Activated CD4-positive, alpha-beta T cell treated with anti-CD3 and anti-CD28 coated beads, Interleukin-2, amount 10 ng/mL, durations not matched to agents 24 days and 14 days (primary cell): ENCODE measurements at places on chromosomes 11 and 22.

GRCh38 chr11:68402355-68403031, 58.1 kb upstream of the PPP6R3 start:
- DNase-seq = no peak

GRCh38 chr22:38696606-38697424, 3.9 kb downstream of the JOSD1 start:
- peak; percentile 79 for DNase-seq

DNA sequence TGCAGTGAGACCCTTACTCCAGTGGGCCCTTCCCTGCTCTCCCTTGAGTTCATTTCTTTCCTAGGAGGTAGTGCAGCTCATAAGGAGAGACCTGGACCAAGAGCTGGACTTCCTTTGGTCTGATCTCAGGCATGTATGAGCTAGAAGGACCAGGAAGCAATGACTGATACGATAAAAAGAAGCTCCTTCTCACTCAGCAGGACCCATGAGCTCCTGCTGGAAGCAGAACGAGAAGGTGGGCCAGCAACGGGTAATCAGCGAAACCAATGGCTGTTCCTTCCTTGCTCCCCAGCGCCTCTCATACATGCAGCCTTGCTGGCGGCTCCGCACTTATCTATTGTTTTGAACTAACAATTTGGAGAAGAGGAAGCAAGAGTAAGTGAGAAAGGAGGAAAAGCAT, 56.8 kb downstream of the RPUSD4 start:
- DNase-seq = no peak

- no peak for DNase-seq
Observed at GRCh38 chr11:71496421-71496820, 30.6 kb upstream of the KRTAP5-7 start.

- no peak for DNase-seq
Observed at GRCh38 chr22:30869667-30870395, 98.7 kb downstream of the MORC2 start.

- no peak for DNase-seq
Observed at GRCh38 chr11:18245396-18245795, 3.1 kb downstream of the SAA2 start.

DNA sequence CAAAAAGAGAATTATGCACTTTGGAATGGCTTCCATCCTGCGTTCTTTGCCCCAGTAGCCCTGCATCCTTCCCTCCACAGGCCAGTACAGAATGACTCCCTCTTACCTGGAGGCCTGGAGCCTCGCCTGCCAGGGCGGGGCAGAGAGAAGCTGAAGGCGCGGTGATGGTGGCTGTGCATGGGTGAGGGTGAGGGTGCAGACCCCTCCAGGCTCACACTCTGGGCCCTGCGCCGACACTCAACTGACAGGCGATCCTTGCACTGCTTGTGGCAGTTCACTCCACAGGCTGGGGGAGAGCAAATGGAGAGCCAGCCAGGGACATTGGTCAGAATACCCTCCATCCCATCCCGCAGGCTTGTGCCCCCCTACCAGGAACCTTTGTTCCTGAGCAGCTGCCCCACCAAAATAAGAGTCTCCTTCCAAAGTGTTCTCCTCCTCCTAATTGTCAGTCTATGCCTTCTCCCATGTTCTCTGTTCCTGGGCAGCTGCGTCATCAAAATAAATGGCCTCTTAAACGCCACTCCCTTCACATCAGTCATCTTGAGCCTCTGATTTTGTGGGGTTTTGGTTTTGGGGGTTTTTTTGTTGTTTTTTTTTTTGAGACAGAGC, 5.9 kb upstream of the NRXN2 start:
- DNase-seq = no peak

- no peak for DNase-seq
Observed at GRCh38 chr11:125926682-125927081, 19.2 kb upstream of the VSIG10L2 start.

DNA sequence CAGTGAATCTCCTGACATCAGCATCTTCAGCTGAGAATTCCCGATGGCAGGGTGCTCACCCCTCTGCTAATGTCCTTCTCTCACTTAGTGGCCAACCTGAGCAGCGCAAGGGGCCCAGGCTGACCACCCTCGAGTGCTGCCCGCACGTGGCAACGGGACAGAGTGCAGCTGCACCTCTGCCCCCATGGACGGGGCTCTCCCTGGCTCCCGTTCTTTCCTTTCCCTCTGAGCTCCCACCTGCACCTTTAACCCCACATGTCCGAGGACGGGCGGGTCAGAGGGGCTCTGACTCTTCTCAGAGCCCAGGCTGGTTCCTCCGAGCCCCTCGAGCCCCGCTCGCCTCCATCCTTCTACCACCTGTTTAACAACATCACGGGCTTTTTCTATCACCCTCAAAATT, 19.8 kb downstream of the MOB2 start:
- DNase-seq = no peak

DNA sequence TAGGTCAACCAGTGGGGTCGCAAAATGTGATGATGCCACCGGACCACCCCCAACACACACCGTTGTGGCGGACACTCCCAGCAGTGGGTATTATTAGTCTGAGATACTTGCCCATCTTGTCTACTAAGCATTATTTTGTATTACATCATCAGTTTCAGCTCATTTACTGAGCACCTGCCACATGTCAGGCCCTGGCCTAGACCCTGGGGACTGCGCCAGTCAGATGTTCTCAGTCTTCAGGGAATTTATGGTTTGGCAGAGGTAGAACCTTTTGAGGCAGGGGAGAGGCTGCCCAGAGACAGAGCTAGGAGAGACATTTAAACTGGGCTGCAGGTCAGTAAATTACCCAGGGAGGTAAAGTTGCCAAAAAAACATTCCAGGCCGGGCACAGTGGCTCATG, 43.1 kb upstream of the GCAT start:
- no peak for DNase-seq

DNA sequence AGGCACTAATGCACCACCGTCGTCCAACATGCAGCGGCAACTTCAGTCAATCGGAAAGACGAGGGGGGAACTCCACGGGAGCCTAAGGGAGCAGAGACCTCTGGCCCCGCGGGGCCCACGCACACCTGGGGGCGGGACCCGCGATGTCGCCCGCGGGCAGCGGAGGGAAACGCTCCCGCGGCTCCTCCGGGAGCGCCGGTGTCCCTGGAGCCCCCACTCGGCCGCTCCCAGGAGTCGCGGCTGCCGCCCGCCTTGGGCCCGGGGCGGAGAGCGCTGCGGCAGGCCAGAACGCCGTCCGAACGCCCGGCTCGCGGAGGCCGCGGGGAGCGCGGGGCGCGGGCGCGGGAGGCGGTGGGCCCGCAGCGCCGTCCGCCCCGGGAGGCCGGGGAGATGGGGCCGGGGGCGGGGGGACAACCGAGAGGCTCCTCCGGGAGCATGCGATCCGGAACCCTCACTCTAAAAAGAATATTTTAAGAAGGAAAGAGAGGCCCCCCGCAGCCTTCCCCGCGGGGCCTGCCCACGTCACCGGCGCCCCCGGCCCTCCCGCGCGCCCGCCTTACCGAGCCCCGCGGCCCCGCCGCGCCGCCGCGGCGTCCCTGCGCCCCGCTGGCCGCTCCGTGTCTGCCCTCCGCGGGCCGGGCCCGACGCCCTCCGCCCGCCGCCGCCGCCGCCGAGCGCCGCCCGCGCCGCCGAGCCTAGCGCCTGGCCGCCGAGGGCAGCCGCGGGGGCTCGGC, 86.6 kb upstream of the ARHGAP32 start:
- DNase-seq = peak; percentile 72

DNA sequence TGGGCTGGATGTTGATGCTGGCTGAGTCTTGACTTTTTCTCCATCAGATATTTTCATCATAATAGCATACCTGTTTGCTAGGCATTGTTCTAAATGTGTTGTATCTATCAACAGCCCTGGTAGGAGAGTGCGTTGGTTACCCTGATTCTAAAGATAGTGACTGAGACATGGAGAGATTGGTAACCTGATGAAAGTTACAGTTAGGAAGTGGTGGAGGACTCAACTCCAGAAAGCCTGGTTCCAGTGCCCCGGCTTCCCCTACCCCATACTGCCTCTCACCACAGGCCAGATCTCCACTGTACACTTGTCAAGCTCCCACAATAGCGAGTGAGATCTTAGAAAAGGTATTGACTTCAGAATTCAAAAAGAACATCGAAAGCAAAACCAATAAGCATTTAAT, 22.8 kb upstream of the RELT start:
- DNase-seq = no peak

DNA sequence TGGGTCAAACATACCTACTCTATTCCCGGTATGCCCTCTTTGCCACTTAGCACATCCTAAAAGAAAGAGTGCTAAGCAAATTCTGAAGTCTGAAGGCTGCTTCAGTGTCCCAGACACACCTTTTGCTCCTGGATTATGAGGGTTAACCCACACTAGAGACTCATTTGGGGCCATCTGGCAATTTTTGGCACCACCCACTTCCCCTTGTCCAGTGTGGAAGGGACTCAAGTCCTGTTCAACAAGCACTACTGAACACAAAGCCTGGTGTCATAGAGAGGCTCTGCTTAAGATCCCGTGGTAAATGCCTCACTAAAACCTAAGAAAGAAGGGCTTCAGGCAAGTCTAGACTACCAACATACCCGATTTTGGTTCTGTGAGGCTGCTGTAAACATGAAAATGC, 85.8 kb downstream of the SERGEF start:
- DNase-seq = no peak

- DNase-seq = no peak
Observed at GRCh38 chr11:75523189-75523588, 2.6 kb downstream of the GDPD5 start.

DNA sequence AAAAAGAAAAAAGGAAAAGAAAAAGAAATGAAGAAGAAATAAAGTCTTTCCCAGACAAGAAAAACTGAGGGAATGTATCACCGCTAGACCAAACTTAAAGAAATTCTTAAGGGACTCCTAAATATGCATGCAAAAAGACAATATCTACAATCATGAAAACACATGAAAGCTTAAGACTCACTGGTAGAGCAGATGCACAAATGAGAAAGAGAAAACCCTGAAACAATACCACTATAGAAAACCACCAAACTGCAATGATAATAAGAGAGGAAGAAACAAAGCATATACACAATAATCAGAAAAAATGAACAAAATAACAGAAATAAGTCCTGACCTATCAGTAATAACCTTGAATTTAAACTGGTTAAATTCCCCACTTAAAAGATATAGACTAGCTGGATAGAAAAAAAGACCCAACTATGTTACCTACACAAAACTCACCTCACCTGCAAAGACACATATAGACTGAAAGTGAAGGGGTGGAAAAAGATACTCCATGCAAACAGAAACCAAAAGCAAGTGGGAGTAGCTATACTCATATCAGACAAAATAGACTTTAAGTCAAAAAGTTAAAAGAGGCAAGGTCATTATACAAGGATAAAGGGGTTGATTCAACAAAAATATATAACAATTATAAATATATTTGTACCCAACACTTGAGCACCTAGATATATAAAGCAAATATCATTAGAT, 61.3 kb upstream of the NARS2 start:
- DNase-seq = no peak

DNA sequence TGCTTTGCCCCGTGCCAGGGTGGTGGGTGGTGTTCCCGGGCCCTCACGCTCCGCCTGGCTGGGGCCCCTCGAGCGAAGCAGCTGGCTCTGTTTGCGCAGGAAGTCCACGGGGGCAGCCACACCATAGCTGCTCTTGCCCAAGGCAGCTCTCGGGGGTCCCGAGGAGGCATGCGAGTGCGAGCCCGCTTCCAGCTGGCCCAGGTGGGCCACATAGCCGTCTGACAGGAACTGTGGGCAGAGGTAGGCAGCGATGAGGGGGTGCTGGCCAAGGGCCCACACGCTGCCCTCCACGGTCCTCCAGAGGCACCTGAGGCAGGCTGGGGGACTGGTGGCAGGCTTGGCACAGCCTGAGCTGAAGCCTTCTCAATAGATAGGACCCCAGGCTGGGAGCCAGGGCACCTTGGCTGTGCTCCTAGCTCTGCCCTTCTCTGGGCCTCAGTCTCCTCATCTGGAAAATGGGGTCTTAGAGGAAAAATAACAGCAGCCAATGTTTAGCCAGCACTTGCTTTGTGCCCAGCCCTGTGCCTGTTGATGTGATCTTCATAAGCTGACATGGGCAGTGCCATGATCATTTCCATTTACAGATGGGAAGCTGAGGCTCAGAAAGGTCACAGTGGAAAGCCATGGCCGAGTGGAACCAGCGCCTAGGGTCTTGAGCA, 9.4 kb downstream of the AIP start:
- DNase-seq = no peak

DNA sequence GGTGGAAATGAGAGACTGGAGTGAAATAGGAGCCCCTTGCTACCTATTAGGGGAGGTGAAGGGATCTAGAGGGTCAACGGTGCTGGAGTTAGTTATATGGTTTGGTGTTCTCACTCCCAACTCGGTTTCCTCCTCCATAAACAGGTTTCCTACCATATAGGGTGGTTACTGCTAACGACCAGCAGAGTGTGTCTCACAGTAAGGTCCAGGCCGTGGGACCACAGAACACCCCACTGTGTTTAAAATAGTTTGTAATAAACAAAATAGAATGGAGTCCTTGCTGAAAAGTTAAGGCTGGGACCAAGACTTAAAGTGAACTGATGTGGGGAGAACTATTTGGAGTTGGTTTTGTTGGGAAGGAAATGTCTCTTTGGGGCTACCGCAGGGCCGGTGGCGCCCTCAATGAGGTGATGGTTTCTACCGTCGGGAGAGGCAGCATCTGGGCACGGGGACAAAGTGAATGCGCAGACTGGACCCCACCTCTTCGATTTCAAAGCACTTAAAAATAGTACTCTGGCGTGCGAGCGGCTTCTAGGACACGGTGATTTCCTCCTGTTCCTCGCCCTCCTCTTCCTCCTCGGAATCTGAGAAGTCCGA, 4.5 kb downstream of the DBX1 start:
- DNase-seq = no peak

GRCh38 chr22:23467721-23468294, 112.3 kb downstream of the IGLL1 start:
- no peak for DNase-seq

DNA sequence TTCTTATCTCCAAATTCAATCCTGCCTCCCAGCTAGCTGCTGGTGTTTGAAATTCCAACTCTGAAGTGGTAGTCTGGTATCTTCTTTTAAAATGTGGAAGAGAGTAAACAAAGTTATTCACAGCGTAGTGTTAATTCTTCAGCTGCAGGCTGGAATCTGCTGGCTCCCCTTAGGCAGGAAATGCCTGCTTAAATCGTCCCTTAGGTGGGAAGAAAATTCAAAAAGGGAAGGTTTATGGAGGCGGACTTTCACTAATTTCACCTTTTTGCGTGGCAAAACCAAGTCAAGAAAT, 439.0 kb upstream of the CCDC90B start:
- DNase-seq = no peak

- DNase-seq = no peak
Observed at GRCh38 chr11:76152741-76153570, 53.3 kb downstream of the WNT11 start.

DNA sequence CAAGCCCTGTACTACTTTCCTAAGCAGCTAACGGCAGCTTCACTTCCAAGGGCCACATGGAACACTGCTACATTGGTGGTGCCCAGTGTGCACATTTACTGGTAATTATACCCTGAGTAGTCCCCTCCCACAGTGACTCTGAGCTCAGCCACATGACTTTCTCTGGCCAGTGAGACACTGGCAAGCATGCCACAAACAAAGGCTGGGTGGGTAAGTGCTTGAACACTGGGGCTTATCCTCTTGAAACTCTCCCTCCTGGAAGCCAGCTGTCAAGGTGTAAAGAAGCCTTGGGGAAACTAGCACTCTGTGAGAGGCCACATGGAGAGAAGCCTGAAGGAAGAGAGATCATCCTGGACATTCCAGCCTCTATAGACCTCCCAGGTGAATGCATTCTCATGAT, 54.4 kb upstream of the DRD2 start:
- no peak for DNase-seq
